ENCODE measurements at places on chromosomes 5 and 9. TPM values are rescaled to one million over a fixed set of nuclear protein-coding genes. Genes with fewer than 3 reads are reported as not detected.

DNA sequence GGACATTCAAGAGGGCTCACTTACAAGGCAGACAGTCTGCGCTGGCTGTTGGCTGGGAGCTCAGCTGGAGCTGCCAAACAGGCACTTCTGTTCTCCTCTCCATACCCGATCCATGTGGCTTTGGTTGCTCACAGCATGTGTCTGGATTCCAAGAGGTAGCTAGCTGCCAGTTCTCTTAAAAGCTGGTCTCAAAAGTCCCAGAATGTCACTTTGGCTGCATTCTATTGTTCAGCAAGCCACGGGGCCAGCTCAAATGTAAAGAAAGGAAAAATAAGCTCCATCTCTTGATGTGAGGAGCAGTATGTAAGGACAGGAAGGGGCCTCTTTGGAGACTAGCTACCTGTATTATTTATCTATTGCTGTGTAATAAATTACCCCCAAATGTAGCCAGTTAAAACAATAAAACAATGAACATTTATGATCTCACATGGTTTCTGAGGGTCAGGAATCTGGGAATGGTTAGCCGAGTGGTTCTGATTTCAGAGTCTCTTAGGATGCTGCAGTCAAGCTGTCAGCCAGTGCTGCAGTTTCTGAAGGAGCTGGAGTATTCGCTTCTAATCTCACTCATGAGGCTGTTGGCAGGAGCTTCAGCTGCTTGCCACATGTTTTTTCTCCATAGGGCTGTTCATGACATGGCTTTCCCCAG, 112.7 kb upstream of the CLINT1 start:
- no peaks in the 10 kb centered on the region for H3K27me3 ChIP-seq
- H3K27ac ChIP-seq, result no peak overlapping the region
- no peaks in the 10 kb centered on the region for H3K36me3 ChIP-seq

DNA sequence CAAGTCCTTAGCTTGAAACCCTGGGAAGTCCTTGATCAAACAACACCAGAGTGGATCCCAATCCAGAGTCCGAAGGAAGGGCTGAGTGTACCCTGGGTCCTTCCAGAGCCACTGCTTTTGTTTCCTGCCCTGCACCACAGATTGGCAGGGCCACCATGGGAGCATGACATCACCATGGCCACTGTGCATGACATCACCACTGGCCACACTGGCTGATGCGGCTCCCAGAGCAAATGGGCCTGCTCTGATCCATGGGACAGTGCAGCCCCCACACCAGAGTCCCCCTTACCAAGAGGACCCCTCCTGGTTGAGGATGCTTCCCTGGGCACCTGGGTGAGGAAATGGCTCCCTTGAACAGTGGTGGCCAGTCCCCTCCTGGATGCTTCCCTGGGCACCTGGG, 9.9 kb downstream of the SLC6A3 start:
- no peaks in the 10 kb centered on the region for H3K36me3 ChIP-seq
- peaks cover 44% of the 10 kb centered on the region for H3K27me3 ChIP-seq
- no peak overlapping the region for H3K27ac ChIP-seq
- H3K4me1 ChIP-seq, result no peaks in the 10 kb centered on the region
- no peak for ATAC-seq

- no peak overlapping the region for H3K27ac ChIP-seq
- H3K36me3 ChIP-seq, result no peaks in the 10 kb centered on the region
- no peak for ATAC-seq
- no peaks in the 10 kb centered on the region for H3K27me3 ChIP-seq
- H3K4me1 ChIP-seq, result peaks cover 11% of the 10 kb centered on the region
These were observed 169.2 kb downstream of the SLC12A2 start for GRCh38 chr5:128252756-128253155.

ACOT12 gene
- total RNA-seq, result not detected

- H3K4me1 ChIP-seq, result no peaks in the 10 kb centered on the region
- H3K27me3 ChIP-seq, result no peaks in the 10 kb centered on the region
- no peak overlapping the region for H3K4me3 ChIP-seq
- H3K36me3 ChIP-seq, result no peaks in the 10 kb centered on the region
These were observed 534.7 kb downstream of the CDH10 start for GRCh38 chr5:24110004-24110615.

- H3K4me1 ChIP-seq, result no peaks in the 10 kb centered on the region
- H3K27me3 ChIP-seq, result no peaks in the 10 kb centered on the region
- H3K36me3 ChIP-seq, result no peaks in the 10 kb centered on the region
- H3K27ac ChIP-seq, result no peak overlapping the region
These were observed 33.4 kb downstream of the CREBRF start for GRCh38 chr5:173089581-173089980.

DNA sequence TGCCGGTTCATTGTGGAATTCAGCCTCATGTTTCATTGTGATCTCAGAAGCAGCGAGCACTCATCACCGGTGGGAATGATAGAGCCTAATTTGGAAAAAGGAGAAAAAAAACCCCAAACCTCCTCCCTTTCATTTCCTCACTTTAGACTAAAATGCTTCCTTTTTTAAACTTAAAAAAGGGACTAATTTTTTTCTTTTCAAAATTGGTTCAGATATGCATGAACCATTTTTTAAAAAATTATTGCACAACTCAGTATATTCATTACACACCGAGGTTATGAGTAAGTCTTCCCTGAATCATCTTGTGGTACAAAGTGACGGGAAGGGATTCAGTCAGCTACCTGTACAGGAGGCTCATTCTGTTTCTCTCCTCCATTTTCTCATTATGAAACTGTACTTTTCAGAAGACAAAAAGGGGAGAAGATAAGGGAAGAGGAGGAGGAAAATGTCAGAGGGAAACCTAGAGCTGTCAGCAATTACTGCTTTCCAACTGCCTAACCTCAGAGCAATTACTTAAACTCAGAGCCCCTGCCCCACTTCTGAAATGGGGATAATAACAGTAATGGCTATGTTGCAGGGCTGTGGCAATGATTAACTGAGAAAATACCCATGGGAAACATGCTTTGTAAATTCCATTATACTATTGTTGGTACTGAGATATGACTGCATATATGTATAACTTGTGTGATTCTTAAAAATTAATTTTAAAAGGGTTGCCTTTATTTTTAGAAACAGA, 24.0 kb downstream of the GALNT10 start:
- no peaks in the 10 kb centered on the region for H3K36me3 ChIP-seq
- H3K27me3 ChIP-seq, result no peaks in the 10 kb centered on the region
- H3K27ac ChIP-seq, result no peak overlapping the region
- H3K4me3 ChIP-seq, result no peak overlapping the region
- ATAC-seq, result peak; percentile 82

Measured in gastroesophageal sphincter (tissue), 4 donors.